ENCODE measurements at places on chromosomes 5 and 9.
A peak's percentile ranks its signal among the peaks of the same experiment; 100 is the strongest.

- DNase-seq = no peak
Measured at GRCh38 chr5:16791904-16792597, 144.0 kb downstream of the MYO10 start.

GRCh38 chr9:37035648-37036370, 1.7 kb upstream of the PAX5 start:
- no peak for DNase-seq

DNA sequence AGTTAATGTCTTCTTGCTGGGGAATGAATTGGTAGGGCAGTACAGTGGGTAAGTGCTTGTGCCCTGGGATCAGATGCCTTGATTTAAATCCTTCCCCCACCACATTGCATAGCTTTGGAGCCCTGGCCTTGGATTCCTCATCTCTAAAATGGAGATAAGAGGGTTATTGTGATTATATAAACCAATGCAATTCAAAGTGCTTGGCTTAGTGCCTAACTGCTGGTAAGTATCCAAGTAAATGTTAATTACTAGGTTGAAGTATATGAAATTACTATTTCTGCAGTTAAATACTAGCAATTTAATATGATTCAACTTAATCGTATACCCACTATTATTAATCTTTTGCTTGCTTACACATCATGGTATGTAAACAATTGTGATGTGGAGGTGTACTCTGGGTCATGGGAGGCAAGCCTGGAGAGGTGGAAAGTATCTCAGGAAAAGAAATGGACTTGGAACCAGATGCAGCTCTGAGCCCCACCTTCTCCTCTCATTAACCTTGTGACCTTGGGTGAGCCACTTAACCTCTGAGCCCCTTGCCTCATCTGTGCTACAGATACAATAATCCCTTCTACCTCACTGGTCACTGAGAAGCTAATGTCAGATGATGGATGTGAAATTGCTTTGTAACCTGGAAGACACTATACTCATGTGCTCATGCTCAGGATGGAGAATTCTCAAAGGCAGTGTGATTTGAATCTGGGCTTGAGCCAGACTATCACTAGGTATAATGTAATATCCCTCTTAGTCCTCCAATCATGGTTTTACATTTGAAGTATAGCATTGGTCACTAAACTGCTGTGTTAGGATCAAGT, 23.8 kb downstream of the NEUROG1 start:
- no peak for DNase-seq

- no peak for DNase-seq
Measured at GRCh38 chr5:96214442-96215197, 218.4 kb downstream of the PCSK1 start.

DNA sequence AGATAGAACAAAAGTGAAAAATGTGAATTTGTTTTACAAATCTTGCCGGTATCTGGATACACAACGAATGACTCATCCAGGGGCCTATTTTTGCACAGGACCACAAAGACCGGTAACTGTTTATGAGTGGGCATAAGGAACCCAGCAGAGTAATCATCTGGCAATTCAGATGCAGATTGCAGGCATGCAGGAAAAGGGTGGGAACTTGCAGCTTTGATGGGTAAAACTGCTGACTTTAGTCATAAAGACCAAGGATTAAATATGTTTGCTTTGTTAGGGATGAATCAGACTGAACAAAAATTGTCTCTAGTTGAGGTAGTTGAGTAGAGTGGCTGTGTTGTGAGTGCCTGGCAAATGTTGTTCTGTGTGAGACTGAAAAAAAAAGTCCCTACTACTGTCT, 309.6 kb upstream of the CCNH start:
- no peak for DNase-seq

DNA sequence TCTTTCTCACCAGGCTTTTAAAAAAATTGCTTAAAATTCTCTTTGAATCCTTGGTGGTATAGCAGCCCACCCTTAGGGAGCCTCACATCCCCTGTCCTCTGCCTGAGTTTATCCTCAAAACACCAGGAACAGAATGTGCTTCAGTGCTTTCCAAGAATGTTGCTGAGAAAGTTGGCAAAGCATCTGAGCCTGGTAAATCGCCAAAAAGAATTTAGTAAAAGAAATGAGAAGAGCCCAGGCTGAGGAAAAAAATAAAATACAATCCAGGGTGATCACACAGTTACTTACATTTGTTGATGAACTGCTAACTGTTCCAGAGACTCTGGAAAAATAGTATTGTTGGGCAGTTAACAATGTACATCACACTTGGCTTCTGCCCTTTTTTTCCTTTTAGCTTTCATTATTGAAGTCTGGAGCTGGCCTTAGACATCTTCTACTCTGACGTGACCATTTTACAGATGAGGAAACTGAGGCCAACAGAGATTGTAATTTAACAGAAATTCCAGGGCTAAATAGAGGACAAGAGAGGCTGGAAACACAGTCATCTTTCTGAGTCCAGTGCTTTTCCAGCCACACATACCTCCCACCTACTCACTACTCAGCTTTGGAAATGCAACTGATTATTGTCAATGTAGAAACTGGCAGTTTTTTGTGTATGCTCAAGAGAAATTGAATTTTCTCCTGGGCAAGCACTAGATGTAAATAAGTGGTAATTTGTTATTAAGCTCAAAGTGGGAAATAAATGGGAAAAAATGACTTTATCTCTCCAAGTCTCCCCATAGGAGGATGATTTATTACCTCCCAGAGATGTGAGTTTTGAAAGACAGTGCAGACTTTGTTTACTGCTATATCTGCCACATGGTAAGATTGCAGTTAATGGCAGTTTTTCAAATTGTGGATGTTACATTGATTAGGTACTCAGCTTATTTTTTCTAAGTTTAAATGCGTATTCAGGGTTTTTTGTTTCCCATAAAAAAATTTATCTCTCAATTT, 86.7 kb upstream of the ALDH1A1 start:
- DNase-seq = no peak

GRCh38 chr5:82165740-82166530, 112.2 kb downstream of the RPS23 start:
- peak; percentile 8 for DNase-seq

GRCh38 chr9:4969130-4969529, 15.9 kb upstream of the JAK2 start:
- DNase-seq = no peak

GRCh38 chr5:116574367-116575325, at the start of gene SEMA6A:
SEMA6A (minus strand) TSS chr5:116574823; CDS start chr5:116504944, 69,879 bp downstream.
- no peak for DNase-seq

Data from T follicular helper cell (primary cell).